ENCODE measurements at places on chromosomes 3 and 15.

- no peak for DNase-seq
These were observed 429.4 kb downstream of the SHQ1 start for GRCh38 chr3:72418856-72419255.

GRCh38 chr3:186181901-186182300 lies 73.0 kb upstream of the ETV5 start:
- no peak for DNase-seq

GRCh38 chr15:27752691-27753090 lies 346.4 kb downstream of the OCA2 start:
- DNase-seq = no peak

- DNase-seq = no peak
These were observed 559.3 kb upstream of the ARRDC4 start for GRCh38 chr15:97401195-97401594.

- no peak for DNase-seq
These were observed 168.2 kb downstream of the MBNL1 start for GRCh38 chr3:152436707-152437590.

DNA sequence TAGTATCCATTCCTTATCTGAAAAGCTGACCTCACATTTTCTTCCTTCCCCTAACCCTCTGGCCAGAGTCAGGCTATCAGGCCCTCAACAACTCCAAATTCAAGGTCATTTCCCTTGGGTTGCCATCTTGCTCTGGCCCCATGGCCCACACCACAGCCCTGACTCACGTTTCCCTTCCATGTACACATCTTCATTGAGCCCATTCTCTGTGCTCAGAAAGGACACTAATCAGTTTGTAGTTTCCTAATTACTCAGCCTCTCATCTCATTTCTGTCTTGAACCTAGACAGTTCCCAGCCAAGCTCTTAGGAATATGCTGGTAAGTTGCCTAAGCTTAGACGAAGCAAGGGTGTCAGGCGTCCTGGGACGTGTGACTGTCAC lies 14.9 kb downstream of the TGM5 start:
- no peak for DNase-seq

DNA sequence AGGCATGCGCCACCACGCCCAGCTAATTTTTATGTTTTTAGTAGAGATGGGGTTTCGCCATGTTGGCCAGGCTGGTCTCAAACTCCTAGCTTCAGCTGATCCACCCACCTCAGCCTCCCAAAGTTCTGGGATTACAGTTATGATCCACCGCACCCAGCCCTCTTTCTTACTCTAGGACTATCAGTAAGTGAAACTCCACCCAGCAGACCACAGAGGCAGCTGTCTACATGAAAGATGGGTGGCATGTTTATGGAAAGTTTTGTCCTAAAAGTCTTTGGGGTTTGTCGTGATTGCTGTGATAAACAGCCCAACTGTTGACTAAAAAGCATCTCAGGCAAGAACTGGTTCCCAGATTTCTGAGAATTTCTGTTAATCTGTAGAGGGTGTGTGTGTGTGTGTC lies 10.9 kb downstream of the ARL6IP5 start:
- no peak for DNase-seq

GRCh38 chr15:27249760-27250109 lies 278.8 kb downstream of the GABRG3 start:
- no peak for DNase-seq

- DNase-seq = no peak
These were observed 22.8 kb downstream of the RGMA start for GRCh38 chr15:93066224-93066681.

- DNase-seq = no peak
These were observed 163.9 kb downstream of the PPM1L start for GRCh38 chr3:160919942-160920341.

DNA sequence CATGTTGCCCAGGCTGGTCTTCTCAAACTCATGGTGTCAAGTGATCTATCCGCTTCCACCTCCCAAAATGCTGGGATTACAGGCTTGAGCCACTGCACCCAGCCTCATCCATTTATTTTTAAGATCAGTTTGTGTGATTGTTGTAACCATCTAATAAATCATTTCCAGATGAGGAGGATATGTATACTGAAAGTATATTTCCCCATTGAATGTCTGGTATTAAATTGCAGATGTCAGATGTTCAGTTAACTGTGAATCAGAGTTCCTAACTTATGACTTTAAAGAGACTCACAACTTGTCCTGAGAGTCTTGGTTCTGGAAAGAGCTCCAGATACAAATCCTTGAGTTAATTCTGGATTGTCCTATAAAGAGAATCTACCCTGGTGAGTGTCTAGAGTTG lies 62.4 kb downstream of the TRIM71 start:
- no peak for DNase-seq

DNA sequence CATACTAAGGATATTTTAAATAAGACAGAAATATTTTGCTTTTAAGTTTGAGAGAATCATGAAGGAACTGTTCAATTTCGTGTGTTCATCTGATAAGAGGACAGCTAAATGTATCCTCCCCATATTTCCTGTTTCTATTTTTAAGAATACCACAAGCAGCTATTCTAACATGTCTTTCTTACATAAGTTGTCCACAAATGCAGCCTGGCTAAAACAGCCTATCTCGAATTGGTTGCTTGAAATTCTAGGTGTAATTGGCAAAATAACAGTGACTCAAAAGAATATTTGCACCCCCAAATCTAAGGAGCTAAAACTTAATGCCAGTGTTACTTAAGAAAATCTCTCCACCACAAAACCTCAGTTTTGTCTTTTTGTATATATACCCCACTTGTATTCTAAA lies 35.0 kb downstream of the BTLA start:
- DNase-seq = no peak

DNA sequence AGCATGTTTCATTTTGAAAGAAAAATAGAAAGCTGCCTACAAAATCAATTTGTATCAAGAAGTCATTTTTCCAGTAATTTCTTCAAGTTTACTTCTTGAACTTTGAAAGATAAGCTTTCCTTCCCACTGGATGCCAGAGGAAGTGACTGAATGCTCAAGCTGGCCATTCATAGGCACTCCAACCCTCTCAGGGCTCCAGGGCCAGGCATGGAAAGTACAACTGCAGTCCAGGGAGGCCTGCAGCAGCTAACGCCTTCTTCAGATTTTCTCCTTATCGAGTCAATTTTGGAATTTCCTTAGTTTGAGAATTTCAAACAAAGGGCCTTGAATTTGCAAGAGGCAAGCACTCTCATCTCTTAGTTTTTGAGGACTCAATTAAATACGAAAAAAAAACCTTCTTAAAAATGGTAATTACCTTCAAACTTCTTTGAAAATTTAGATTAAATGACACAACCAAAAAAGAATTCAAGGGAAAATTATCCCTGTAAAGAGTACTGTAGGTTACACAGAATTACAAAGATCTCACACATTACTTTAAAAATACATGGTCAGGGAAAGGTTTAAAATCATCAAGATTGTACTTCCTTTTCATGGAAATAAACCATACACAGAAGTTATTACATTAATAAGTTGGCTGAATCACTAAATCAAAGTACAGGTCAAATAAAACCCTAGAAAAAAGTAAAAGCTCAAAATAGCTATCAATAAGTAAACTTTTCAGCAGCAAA lies 2.5 kb downstream of the UBP1 start:
- DNase-seq = no peak

GRCh38 chr3:140552898-140553297 lies 125.0 kb upstream of the TRIM42 start:
- no peak for DNase-seq

DNA sequence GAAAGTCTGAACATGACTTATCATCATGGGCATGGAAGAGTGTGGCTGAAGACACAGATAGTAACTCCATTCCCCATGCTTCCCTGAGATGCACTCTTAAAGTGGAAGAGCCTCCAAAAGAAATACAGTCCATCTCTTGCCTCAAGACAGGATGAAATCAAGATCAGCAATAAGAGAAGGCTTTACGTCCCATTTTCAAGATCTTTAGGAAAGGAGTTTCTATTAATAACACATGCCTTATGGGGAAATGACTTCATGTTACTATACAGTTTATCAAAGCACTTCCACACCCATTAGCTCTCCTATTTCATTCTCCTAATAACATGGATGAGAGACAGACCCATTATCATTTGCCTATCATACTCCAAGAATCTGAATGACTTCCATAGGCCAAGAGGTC lies 6.1 kb upstream of the KBTBD12 start:
- no peak for DNase-seq

- no peak for DNase-seq
These were observed 36.4 kb upstream of the ATP2C1 start for GRCh38 chr3:130857336-130858026.

DNA sequence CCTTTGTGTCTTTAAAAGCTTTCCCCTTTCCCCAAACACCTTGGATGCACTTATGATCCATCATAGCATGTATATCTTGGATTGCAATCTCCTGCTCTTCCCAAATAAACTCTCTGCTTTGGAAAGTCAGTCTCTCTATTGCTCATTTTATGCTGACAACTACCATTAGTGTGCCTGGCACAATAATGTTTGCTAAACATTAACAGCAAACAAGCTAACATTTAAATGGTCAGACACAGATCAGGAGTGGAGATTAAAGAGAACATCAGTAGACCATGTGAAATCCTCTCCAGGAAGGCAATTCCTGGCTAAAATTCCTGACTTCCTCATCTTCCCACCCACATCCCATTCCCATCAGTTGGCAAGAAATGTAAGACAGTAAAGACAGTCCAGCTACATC lies 44.3 kb upstream of the EIF1B start:
- DNase-seq = no peak

DNA sequence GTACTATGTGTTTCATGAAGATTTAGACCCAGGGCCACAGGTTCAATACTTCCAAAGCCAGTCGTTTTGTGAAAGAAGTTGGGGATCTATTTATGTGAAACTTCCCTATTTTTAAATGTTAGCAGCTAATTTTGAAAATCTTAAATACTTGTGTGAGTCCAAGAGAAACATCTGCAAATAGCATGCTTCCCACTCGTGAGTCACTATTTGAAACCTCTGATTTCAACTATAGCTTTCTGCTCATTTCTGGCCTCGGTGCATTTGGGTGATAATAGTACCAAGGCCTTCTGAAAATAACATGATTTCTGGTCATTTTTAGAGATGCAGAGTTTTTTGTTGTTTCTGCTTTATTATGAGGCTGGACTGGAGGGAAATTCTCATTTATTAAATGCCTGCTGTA lies 110.0 kb downstream of the OPA1 start:
- no peak for DNase-seq

DNA sequence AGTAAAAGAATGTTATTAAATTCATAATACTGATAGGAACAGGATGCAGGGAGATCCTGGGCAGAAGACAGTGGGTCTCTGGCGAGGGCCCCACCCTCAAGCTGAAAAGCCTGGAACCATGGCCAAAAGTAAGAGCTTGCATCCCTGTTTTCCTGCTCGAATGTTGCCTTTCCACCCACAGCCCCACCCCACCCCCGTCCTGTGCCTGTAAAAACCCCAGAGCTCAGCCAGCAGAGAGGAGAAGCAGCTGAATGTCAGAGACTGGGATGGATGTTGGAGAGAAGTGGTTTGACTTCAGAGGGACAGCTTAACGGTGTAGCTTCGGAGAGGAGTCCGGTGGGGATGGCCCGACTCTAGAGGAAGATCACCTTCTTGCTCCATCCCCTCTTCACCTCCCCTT lies 207.9 kb downstream of the ROBO2 start:
- no peak for DNase-seq

DNA sequence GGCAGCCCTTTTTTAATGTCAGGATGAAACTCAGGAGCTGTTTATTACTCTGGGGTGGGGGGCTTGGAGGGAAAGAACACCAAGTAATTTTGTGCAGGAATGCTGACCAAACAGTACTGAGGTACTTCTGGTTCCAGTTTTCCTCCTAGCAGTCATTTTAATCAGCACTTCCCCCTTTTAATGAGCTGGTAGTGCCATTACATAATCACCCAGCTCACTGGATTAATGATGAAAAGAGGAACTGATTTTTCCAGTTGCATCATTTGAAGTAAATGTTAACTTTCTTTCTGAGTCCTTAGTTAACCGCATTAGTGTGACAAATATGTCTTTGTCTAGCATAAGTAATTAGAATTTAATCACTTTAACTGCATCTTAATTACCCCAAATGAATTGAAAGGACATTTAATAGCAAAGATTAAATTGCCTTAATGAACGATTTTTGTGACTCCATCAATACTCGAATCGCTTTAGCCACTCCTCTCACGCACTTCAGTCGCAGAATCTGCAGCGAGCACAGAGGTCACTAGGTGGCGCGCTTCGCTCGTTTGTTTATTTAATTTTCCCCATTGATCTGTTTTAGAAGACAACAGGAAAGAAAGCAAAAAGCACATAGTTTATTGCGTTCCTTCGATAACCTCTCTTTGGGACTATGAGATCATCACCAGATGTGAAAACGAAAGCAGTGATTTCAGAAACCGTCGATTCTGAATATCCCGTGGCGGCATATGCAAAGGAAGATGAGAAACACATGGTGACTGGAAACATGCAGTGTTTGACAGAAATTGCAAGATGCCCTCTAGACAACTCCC lies 9.8 kb downstream of the ONECUT1 start:
- DNase-seq = peak; percentile 30

DNA sequence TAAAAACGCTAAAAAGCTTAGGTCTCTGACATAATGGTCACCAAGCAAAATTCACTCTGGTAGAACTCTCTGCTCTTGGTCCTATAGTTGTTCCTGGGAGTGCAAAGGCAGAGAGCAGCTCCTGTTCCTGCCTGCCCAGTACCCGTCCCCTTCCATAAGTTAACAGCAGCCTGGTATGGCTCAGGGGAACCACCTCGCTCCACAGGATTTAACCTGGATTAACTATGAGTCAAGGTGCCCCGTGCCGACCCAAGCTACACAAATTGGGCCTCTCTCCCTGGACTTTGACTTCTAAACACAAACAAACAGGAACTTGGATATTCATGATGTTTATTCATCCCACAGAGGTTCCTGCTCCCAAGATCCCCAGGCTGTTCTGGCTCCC lies 32.1 kb downstream of the SCAP start:
- no peak for DNase-seq

DNA sequence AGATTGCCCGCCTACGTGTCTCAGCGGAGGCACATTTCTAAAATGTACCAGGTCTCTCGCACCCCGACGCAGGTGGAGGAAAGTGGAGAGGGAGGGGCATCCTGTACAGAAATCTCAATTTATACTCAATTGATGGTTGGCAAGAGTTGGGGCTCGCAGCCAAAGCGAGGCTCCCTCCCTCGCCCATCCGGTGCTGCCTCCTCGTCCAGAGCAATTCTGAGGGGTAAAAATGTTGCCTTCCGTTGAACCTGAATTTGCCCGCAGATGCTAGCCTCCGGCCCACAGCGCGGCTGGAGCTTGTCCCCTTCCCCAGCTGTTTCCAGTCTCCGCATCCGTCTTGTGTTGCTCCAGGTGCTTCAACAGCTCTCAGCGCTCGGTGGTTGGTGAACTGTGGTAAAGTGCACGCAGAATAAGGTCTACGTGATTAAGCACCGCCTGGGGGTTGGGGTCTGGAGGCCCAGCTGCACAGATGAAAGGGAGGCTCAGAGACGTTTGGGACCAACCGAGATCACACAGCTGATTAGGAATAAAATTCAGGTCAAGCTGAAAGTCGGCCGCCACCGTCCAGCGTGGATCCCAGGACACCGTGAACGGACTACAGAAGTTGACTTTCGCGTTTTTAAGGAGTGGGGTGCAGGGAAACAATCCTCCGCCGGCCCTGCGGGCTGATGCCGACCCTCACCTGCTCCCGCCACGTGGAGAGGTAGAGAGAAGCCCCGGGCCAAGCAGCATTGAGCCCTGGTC lies 846 bp upstream of the POLG start:
- DNase-seq = no peak

- no peak for DNase-seq
These were observed 1.6 kb upstream of the NOX5 start for GRCh38 chr15:69012761-69013364.

Measured in activated T-helper 1 cell treated with Interleukin-2 at 50 U/mL for 16 hours (primary cell).